ENCODE measurements at places on chromosomes 12 and 14. TPM values are rescaled to one million over a fixed set of nuclear protein-coding genes. Genes with fewer than 3 reads are reported as not detected.

OR4E2 gene
- total RNA-seq = not detected

IFT81 gene
- 47.3 TPM for total RNA-seq

GNB3 gene
- total RNA-seq = 0.36 TPM

CDC42BPB gene
- total RNA-seq = 102 TPM

FRS2 gene
- total RNA-seq = 46.9 TPM

CKAP4 gene
- 41.8 TPM for total RNA-seq

OTUB2 gene
- 1.3 TPM for total RNA-seq

CDKN3 gene
- total RNA-seq = 142 TPM

NFATC4 gene
- total RNA-seq = 29.3 TPM

KLHDC1 gene
- total RNA-seq = 4.0 TPM

Data from melanocyte of skin (primary cell).